Cerebellar nuclear complex (tissue), 1 donor: ENCODE measurements at places on chromosomes 12 and 14.

DNA sequence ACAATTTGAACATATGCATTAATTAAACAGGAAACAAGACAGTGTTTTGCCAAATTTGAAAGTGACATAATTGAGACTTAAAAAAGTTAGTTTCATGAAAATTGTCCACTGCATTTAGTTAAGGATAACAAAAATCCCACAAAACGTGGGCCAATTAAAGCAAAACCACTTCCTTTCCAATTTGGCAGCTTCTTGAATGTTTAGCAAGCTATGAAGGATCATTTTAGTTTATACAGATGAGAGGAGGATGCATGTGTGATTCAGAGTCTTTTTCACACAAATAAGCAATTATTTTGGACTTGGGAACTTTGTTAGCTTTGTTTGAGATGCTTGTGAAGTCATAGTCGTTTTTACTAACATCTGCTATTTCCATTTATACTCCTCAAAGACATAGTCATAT lies 109.6 kb downstream of the ATXN7L3B start:
- no peak for DNase-seq

- DNase-seq, result no peak
Observed at GRCh38 chr12:6773590-6774351, 1.5 kb downstream of the LAG3 start.

GRCh38 chr12:128811806-128812205 lies 12.0 kb downstream of the SLC15A4 start:
- DNase-seq, result no peak

- DNase-seq, result no peak
Observed at GRCh38 chr12:18283831-18284230, 22.5 kb downstream of the PIK3C2G start.

- no peak for DNase-seq
Observed at GRCh38 chr12:86521870-86522269, 265.7 kb upstream of the MGAT4C start.

GRCh38 chr14:68318828-68319227 lies 474.0 kb downstream of the ZFP36L1 start:
- no peak for DNase-seq

DNA sequence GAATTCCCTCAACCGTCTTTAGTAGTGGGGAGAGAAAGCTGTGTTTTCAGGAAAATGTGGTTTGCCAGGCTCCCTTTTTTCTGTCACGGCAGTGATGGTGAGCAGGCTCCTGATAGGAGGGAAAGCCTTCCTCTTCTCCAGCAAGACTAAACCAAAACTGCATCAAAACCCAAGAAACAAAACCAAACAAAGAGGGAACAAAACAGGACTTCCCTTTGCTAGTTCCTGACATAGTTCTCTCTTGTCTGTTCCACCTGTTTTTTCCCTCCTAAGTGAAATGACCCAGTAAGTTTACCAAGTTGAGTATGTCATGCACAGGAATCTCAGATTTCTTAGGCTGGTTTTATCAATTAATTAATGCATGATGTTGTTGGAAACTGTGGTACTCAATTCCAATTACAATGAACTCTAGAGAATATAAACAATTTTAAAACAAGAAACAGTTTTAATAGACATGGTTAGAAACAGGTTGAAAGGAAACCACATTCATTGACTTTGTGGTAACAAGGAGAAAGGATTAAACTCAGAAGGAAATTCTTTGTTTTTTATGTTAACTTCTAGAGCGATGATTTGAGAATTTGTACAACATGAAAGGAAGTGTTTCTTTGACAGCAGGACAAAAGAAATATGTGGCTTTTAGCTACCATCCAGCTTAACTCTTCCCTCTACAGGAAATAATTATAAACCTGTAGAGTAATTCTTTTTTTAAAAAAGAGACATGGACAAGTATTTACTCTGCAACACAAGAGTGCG lies 23.0 kb upstream of the CSRP2 start:
- DNase-seq, result no peak

DNA sequence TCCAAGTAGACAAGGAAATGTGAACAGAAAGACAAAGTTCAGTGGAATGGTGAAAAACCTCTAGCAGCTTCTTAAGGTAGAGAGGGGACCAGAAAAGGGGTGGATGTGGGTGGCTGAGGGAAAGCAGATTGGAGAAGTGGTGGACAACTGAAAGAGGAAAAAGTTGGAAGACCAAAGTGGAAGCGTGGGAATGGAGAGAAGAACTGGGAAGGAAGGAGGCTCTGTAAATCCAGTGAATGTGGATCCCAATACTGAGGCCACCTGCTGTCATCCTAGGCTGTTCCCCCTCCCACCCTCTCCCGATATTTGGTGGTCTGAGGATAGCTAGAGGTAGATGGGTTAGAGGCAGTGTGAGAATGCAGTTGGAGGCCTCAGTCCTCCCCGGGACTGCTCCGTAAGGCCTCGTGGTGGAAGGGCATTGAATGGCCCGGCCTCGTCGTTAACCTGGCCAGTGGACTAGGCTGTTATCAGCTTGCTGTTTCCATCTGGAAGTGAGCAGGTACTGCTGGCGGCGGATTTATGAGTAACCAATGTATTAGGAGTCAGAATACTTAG lies 822 bp upstream of the POU6F1 start:
- no peak for DNase-seq

- no peak for DNase-seq
Observed at GRCh38 chr12:42422785-42423184, 96.8 kb downstream of the PPHLN1 start.

DNA sequence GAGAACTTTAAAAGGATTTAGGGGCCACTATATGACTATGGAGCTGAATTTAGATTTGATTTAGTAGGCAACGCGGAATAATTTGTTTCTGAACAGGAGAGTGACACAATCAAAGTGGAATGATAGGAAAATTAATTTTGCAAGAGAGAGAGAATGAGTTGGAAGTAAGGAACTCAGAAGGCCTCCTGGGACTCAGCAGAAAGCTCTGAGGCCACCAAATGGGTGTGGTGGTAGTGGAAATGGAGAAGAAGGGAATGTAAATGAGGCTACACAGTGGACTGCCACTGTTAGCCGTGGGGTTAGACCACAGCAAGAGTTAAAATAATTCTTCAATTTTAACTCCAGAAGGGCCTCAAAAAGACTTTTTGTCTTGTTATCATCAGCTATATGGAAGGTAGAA lies 102.7 kb downstream of the LRRK2 start:
- no peak for DNase-seq

- no peak for DNase-seq
Observed at GRCh38 chr12:115857160-115857920, 420.2 kb downstream of the MED13L start.

- no peak for DNase-seq
Observed at GRCh38 chr12:109246221-109246620, 62.9 kb downstream of the FOXN4 start.

GRCh38 chr12:49340971-49341776 lies 4.2 kb upstream of the C1QL4 start:
- DNase-seq, result no peak

DNA sequence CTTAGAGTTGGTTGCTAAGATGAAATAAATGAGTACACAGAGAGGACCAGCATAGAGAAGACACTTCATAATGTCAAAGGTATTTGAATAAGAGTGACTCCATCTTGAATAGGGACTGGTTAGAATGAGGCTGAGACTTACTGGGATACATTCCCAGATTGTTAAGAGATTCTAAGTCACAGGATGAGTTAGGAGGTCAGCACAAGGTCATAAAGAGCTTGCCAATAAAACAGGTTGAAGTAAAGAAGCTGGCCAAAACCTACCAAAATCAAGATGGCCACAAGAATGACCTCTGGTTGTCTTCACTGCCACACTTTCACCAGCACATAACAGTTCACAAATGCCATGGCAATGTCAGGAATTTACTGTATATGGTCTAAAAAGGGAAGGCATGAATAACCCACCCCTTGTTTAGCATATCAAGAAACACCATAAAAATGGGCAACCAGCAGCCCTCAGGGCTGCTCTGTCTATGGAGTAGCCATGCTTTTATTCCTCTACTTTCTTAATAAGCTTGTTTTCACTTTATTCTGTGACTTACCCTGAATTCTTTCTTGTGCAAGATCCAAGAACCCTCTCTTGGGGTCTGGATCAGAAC lies 8.3 kb upstream of the SERPINA1 start:
- DNase-seq, result no peak

DNA sequence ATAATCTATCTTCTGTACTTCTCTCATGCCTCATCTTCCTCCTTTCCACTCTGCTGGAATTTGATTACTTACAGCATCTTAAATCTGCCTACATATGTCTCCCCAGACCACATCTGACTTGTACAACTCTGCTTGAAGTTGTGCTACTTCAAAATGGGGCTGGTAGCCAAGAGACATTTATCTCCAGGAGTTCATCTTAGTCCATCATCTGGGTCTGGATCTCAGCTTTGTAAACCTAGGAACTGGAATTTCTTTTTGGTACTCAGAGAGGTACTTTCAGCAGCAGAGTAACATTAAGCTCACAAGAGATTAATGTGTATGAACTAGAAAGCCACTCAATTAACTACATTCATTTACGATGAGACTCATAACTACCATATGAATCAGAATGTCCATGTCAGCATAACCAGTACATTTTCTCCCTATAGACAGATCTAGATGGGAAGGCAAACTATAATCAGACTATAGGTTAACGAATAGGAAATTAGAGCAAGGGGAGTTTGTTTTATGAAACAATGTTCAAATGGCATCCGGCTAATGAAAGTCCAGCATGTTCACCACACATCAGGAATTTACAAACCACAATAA lies 178.8 kb downstream of the CEP128 start:
- no peak for DNase-seq

- DNase-seq, result no peak
Observed at GRCh38 chr12:2691006-2691344, 103.8 kb upstream of the FKBP4 start.

DNA sequence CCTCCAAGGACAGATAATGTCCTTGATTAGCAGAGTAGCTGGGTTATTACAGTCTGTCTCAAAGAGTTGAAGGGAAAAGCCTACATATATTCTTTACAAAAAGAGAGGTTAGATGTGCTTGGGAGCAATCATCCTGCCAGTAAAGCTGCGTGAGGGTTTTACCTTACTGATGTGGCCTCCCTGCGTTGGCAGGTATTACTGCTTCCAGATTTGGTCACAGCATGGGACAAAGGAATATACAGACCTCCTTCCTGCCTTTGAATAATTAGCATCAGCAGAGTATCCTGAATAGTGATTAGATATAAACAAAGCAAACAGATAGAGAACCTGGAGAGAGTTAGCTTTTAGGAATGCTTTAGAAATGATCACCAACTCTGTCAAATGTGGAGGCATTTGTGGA lies 69.6 kb downstream of the TMTC2 start:
- DNase-seq, result peak; percentile 42

GRCh38 chr14:83912032-83912642 lies 1617.8 kb upstream of the FLRT2 start:
- DNase-seq, result no peak

- no peak for DNase-seq
Observed at GRCh38 chr12:117985182-117985581, 16.4 kb upstream of the KSR2 start.

GRCh38 chr12:54017027-54017788 lies 8.4 kb downstream of the HOXC8 start:
- no peak for DNase-seq

DNA sequence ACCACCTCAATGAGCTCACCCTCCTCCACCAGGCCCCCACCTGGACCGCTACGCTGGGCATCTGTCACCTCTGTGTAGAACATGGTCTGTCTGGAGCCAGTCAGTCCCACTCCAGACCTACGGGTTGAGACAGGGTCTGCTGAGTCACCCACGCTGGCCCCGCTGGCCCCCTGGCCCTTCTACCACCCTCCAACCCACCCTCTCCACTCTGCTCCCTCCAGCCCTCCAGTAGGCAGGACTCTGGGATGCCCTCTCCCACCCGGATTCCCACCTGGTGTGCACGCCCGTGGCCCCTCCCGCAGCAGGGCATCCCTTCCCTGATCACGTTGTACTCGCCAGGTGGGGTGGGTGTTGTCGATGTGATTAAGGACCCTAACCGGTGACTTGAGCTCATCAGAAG lies 4.6 kb upstream of the JAG2 start:
- no peak for DNase-seq

- no peak for DNase-seq
Observed at GRCh38 chr14:53701108-53701875, 255.3 kb downstream of the BMP4 start.

- DNase-seq, result no peak
Observed at GRCh38 chr12:132566516-132567131, 43.8 kb downstream of the LRCOL1 start.
